Gastrocnemius medialis (tissue), 4 donors: ENCODE measurements at places on chromosomes 7 and 10. TPM values are rescaled to one million over a fixed set of nuclear protein-coding genes. Genes with fewer than 3 reads are reported as not detected.
A peak's percentile ranks its signal among the peaks of the same experiment; 100 is the strongest.

GRCh38 chr10:74883428-74883827 is 57.0 kb downstream of the KAT6B start:
- DNase-seq: no peak
- H3K4me3 ChIP-seq: no peak overlapping the region
- H3K27me3 ChIP-seq: no peaks in the 10 kb centered on the region
- H3K4me1 ChIP-seq: peaks cover 40% of the 10 kb centered on the region
- no peak overlapping the region for H3K27ac ChIP-seq

GCK gene
- not detected for total RNA-seq

CREB5 gene
- total RNA-seq: 6.2 TPM

PSD gene
- not detected for total RNA-seq

DNA sequence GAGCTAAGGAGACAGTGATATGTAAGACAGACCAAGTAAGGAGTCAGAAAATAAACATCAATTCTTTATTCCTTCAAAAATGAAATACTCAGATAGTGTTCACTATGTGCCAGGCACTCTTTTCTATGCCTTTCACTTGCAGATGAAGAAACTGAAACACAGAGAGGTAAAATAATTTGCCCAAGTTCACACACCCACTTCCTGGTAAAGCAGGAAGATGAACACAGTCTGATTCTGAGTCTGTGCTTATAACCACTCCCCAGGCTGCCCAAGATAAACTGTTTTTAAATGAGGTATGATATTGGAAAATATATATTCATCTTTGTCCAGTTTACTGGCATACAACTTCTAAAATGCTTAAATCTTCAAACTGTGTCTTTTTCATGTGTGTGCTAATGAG is 294.4 kb upstream of the NPVF start:
- no peak overlapping the region for H3K27ac ChIP-seq
- no peaks in the 10 kb centered on the region for H3K36me3 ChIP-seq
- no peaks in the 10 kb centered on the region for H3K27me3 ChIP-seq
- H3K4me3 ChIP-seq: no peak overlapping the region
- H3K4me1 ChIP-seq: no peaks in the 10 kb centered on the region

HMX2 gene
- not detected for total RNA-seq

DNA sequence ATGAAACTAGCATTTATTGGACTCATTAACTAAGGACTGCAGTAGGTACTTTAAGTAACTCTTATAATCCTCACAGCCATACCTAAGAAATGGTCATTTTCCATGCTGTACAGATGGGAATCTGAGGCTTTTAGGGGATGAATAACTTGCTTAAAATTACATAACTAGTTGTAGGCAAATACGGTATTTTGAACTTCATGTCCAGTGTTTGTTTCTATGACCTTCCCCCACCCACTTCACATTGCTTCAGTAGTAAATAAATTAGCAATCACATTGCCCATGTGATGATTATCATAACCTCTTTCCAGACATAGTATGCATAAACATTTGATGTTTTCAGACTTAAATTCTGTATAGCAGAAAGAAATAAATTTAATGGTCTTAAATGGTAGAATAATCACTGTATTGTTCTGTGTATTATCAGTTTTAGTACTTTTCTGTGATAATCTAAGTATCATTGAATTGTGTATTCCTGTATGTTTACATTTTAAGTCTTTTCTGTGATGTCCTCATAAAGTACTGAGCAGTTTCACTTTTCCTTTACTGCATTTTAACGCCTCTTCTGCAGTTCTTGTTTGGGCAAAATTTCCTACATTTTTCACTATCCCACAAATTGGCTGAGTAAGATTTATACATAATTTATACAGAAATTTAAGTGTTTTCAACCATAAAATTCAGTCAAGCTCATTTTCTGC is 48.3 kb downstream of the ANKIB1 start:
- H3K27ac ChIP-seq: peak overlapping the region; percentile 12
- no peaks in the 10 kb centered on the region for H3K27me3 ChIP-seq
- no peak for DNase-seq
- H3K36me3 ChIP-seq: no peaks in the 10 kb centered on the region

CPED1 gene
- 33.2 TPM for total RNA-seq

DNA sequence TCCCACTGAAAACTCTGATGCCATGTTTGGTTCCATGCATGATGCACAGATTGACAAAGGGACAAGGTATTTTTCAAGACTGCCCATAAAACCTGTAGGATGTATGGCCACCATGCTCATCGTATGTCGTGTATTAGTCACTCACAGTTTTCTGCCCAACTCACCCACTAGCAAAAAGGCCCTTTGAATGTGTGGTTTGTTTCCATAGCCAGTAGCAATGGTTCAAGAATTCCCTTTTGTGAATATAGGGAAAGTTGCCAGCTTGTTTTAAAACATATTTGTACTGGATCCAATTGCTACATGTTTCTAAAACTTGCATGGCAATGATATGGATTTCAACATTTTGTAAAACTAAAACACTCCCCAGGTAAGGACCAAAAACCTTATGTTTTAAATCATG is 280.9 kb upstream of the YAE1 start:
- H3K27ac ChIP-seq: no peak overlapping the region
- no peak overlapping the region for H3K4me3 ChIP-seq

GRCh38 chr10:74333174-74333573 is 182.2 kb downstream of the ADK start:
- no peak overlapping the region for H3K27ac ChIP-seq
- no peak for DNase-seq
- H3K4me1 ChIP-seq: no peaks in the 10 kb centered on the region
- no peak overlapping the region for H3K4me3 ChIP-seq
- no peaks in the 10 kb centered on the region for H3K36me3 ChIP-seq

GRCh38 chr7:46755120-46756034 is 826.5 kb downstream of the TNS3 start:
- no peak overlapping the region for H3K4me3 ChIP-seq
- no peaks in the 10 kb centered on the region for H3K27me3 ChIP-seq
- H3K36me3 ChIP-seq: no peaks in the 10 kb centered on the region
- no peak for DNase-seq
- H3K4me1 ChIP-seq: peaks cover 7% of the 10 kb centered on the region

DNA sequence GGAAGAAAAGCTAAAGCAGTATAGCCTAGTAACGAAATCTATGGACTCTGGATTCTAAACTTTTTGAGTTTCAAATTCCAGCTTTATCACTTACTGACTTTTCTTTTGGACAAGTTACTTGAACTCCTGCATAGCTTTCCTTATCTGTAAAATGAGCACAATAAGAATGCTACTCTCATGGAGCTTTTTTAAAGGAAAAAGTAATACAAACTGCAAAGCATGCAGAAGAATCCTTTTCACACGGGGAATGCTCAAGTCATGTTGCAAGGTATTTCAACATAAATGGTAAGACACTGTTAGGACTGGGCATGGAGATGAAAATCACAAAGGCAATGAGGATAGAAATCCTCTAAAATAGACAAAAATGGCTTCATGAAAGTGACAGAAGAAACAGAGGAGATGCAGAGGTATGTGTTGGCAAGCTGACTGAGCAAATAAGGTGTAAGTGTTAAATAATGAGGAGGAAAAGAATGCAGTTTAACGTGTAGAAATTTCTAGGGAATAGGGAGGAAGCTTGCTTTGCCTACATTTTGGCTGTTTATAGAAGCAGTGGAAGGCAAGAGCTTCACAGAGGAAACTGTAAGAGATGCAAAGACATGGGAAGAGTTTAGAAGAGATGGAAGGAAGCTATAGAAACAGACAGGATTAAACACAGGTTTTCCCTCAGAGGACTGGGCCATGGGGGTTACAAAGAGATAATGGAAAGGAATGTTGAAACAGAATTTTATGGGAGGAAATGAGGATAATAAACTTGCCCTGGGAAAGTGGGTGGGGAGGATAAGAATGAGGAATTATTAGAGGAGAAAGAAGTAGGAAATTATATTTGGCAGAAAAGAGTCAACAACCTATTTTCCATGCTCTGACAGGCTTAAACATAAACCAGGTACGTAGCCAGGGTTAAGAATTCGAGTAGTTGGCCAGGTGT is 28.8 kb upstream of the SNX13 start:
- no peak overlapping the region for H3K27ac ChIP-seq
- no peaks in the 10 kb centered on the region for H3K36me3 ChIP-seq
- H3K4me1 ChIP-seq: no peaks in the 10 kb centered on the region

DNA sequence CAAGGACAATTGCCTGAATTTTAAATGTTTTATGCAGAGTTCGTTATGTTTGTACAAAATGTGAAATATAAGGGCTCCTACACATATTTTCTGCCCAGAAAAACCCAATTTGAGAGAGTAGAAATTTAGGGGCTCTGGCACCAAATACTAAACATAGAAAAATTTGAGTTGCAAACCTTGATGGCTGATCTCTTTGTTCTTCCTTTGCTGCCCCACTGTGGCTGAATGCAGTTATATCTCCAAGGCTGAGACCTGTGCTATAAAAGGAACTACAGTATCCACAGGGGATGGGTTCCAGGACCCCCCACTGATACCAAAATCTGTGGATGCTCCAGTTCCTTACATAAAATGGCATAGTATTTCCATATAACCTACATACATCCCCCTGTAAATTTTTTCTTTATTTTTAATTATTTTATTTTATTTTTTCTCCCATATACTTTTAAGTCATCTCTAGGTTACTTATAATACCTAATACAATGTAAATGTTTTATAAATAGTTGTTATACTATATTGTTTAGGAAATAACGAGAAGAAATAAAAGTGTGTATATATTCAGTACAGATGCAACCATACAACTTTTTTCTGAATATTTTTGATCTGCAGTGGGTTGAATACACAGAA is 22.5 kb downstream of the CFAP43 start:
- H3K27ac ChIP-seq: no peak overlapping the region
- no peaks in the 10 kb centered on the region for H3K27me3 ChIP-seq
- peaks cover 5% of the 10 kb centered on the region for H3K4me1 ChIP-seq
- no peak overlapping the region for H3K4me3 ChIP-seq

- H3K4me1 ChIP-seq: no peaks in the 10 kb centered on the region
Observed at GRCh38 chr7:18948521-18948920, 168.9 kb downstream of the TWIST1 start.

GRCh38 chr7:114539575-114539974 is 125.0 kb downstream of the FOXP2 start:
- no peaks in the 10 kb centered on the region for H3K27me3 ChIP-seq
- H3K4me3 ChIP-seq: no peak overlapping the region
- no peaks in the 10 kb centered on the region for H3K4me1 ChIP-seq
- DNase-seq: no peak
